ENCODE measurements at places on chromosomes 4 and X.

DNA sequence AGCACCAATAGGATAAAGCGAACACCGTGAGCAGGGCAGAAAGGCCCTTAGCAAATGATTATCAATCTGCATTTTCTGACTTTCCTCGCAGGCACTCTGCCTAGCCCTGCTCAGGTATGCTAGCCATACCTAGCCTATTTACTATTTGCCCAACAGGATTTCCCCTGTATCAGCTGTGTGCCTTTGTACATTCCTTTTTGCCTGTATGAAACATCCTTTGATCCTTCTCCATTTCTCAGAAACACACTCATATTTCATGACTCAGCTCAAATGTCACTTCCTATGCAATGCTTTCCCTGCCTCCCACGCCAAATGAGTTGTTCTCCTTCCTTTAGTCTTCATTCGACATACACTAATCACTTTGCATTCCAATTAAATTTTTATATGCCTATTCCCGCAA lies 37.2 kb downstream of the PCDH7 start:
- DNase-seq: no peak

- no peak for DNase-seq
Observed at GRCh38 chrX:72280321-72280845, 3.3 kb upstream of the RPS4X start.

- no peak for DNase-seq
Observed at GRCh38 chr4:19329631-19330030, 922.1 kb upstream of the SLIT2 start.

GRCh38 chr4:112938461-112939058 lies 110.9 kb upstream of the ANK2 start:
- DNase-seq: no peak

DNA sequence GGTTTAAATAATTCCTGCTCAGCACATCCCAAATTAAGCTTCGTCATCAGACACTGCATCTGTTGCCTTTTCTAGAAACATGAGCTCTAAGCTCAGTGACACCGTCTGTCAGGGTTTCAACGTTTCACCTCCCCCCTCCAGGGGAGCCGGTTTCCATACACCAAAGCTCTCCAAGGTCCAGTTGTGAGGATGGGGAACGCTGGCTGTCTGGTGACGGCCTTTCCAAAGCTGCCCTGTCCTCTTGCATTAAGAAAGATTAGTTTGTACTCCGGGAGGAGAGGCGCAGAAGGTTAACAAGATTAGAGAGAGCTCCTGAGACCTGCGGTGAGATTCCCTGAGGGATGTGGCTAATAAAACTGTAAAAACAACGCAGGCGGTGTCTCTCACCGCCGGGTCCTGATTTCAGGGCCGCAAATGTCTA lies 43.2 kb downstream of the ASMT start:
- DNase-seq: no peak

DNA sequence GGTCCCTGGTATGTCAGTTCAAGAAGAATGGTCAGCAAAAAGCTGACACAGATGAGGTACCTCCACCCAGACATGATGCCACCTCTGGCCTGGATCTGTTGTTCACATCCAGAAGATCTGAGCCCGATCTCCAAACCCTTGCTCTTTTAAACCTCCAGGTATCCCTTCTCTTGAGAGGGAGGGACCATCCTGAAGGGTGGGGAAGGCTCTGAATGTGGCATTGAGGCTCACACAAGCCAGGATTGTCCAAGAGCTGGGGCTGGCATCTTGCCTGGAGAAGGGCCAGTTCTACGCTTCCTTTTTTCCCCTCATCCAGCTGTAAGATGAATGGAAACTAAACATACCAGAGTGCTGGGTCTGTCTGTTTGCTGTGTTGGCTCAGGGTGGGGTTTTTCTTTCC lies at the start of gene ITIH6:
TSS of gene ITIH6 (minus strand) at position 119 of the 400 bp plus-strand sequence. CDS start at position 74, 45 bp downstream.
- DNase-seq: no peak

- peak; percentile 89 for DNase-seq
Observed at GRCh38 chr4:184263910-184264732, 46.4 kb upstream of the ENPP6 start.

DNA sequence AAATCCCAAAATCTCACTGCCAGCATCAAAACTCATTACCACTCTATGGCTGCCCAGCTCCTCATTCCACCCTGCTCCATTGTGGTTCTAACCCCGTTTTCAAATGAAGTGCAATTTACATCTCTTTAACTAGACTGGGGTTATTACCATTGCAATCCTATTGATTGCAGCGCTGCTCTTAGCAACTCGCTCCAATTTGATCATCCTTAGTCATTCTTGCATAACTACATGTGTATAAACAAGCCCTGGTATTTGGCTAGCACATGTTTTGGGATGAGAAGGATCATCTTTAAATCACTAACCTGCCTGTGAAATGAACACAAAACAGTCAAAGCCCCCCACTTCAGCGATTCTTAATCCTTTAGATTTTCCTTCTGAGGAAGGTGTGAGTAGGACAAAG lies 340.1 kb upstream of the PPARGC1A start:
- DNase-seq: no peak

DNA sequence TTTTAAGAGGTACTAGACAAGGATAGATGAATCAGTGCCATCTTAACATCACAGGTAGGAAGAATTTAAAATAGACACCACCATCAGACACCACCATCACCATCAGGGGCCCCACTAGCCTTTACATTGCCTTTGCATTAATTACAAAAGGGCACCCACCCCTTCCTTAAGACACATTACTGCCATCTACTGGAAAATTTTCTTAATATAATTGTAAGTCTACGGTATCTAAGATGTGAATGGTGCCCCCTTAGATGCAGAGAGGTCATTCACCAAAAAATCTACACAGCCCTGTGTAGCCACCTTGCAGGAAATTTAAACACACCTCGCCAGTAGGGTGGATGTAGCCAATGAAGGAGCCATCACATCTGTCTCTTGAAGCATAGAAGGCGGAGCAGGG lies 184.1 kb downstream of the MID1IP1 start:
- no peak for DNase-seq

GRCh38 chr4:174369985-174370384 lies 86.3 kb downstream of the CEP44 start:
- no peak for DNase-seq

GRCh38 chrX:45669715-45670340 lies 469.2 kb upstream of the DIPK2B start:
- DNase-seq: no peak

DNA sequence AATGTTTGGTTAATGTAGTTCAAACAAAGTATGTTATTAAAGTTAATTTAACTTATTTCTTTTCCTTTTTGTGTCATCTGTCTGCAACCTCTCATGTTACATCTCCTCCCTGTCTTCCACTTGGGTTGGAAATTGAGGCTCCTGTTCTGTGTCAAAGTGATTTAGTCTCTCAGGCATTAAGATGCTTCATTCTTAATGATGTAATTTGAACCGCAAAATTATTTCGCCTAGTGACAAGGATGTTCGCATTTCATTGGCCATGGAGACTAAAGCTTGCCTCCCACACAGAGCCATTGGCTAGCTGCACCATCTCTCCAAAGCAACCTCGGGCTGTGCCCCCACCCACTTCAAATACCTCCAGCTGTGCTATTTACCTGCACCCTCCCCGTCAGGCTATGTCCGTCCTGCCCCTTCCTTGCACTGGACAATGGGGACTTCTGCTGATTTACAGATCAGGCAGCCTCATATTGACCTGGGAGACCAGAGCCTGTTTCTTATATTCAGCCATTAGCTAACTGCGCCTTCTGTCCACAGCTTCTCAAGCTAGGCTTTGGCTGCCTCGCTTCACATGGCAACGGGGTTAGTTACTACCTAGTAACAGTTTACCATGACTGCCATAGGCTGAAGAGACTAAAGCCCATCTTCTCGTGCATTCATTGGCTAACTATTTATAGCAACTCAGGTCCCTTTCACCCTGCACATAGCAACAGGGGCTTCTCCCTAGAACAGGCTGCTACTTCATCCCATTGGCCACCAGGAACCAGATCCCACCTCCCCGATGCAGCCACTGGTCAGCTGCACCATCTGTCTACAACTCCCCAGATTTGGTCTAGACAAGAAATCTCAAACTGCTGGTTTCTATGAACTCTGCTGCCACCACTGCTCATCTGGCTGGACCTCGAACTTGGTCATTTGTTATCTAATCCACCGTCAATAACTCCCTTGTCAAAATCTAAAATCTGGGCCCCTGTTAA lies 8.6 kb upstream of the ZNF157 start:
- no peak for DNase-seq

GRCh38 chr4:26360864-26361263 lies 40.0 kb downstream of the RBPJ start:
- DNase-seq: no peak

DNA sequence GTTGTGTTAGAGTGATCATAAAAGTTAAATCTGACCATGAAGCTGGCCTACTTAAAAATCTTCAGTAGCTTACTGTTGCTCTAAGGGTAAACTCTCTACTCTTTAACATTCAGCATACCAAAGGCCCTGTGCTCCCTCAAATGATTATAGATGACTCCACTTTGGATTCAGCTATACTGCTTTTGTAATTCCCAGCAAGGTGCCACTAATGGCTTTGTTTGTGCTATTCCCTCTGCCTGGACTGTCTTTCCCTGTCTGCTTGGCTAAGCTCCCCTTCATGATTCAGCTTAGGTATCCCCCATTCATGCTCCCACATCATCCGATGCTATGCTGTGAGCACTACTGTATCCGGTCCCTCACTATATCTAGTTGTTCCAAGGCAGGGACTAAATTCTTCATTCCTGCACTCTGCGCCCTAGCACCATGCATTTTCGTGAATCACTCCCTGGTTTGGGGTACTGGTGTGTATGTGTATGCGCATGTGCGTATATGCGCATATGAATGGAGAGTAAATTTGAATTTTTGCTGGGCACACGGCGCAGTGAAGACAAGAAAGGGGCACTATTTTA lies 453 bp upstream of the PBDC1 start:
- DNase-seq: no peak

GRCh38 chr4:70901607-70901983 lies 574 bp upstream of the MOB1B start:
- DNase-seq: no peak

DNA sequence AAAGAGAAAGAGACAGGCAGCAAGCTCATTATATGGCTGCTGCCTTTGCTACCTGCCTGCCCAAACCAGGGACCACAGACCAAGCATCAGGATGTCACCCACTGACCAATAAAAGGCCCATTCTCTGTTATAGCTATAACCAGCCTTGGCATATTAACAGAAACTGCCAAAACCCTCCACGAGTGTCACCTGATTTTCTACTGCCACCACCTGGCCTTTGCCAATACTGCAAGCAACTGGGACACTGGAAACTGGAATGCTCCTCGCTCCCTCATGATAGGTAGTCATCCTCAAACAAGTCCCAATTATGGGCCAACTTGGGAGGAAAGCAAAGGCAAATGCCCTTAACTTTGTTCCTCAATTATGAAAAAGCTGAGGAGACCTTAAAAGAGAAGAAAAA lies 76.0 kb downstream of the SPIN4 start:
- no peak for DNase-seq

DNA sequence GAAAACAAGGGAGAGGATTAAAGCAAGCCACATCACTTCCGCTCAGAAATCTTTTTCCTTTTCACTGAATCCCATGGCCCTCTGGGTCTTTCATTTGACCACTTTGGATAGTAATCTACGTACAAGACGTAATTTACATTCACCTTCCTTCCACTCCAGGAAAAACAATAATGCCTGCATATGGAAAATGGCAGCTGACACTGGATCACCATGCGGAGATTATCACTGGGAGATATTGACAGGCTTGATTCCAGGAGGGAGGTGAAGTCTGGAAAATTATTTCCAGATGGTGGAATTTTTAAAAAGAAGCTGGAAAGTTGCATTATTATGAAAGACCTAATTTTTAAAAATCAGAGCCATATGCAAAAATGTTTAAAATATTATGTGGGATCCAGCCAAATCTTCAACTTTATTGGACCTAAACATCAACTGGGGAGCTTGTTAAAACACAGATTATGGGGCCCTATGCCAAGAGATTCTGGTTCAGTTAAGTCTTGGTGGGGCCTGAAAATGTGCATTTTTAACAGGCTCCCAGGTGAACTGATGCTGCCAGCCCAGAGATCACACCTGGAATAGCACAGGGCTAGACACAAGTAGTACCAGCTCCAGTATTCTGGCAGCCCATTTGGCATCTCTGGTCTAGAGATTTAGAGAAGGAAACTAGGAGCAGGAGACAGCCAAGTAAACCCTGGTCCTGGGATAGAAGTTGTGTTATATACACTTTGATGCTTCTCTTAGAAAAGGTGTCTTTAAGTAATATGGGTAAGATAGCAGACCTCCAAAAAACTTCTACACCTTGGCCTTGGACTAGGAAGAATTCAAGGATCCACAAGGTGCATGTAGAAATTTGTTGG lies 290.3 kb upstream of the LDB2 start:
- DNase-seq: no peak

DNA sequence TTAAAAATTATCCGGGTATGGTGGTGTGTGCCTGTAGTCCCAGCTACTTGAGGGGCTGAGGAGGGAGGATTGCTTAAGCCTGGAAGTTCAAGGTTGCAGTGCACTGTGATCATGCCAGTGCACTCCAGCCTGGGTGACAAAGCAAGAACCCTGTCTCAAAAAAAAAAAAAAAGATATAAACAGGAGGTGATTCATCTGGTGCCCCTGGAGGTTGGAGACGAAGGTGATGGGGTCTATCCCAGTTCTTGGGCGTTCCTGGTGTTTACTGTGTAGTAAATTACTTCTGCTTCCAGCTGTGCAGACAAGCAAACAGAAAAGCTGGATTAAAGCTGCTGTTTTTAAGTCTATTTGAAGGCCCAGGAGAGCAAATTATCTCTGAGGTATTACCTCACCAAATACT lies 19.9 kb downstream of the GPKOW start:
- DNase-seq: no peak

- DNase-seq: no peak
Observed at GRCh38 chrX:24839331-24839730, 145.6 kb downstream of the POLA1 start.
